ENCODE measurements at places on chromosomes 3 and 15.

DNA sequence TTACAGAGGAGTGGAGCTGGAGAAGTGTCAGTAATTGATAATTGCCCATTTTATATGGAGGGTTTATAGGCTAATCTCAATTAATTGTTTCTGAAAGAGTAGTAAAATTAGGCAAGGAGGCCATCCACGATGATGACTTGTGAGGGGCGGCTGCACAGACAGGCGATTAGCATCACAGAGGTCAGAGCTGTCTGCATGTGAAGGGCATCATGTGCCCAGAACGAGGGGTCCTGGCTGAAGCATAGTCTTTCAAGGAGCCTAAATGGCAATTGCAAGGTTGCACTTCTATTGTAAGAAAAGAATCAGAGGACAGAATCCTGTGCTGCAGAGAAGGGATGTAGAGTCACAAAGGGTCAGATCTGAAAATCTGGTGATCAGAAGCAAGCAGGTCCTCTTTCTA, 196.6 kb downstream of the EBLN2 start:
- no peak for DNase-seq

- DNase-seq, result no peak
Measured at GRCh38 chr15:83410532-83410931, 36.6 kb upstream of the SH3GL3 start.

DNA sequence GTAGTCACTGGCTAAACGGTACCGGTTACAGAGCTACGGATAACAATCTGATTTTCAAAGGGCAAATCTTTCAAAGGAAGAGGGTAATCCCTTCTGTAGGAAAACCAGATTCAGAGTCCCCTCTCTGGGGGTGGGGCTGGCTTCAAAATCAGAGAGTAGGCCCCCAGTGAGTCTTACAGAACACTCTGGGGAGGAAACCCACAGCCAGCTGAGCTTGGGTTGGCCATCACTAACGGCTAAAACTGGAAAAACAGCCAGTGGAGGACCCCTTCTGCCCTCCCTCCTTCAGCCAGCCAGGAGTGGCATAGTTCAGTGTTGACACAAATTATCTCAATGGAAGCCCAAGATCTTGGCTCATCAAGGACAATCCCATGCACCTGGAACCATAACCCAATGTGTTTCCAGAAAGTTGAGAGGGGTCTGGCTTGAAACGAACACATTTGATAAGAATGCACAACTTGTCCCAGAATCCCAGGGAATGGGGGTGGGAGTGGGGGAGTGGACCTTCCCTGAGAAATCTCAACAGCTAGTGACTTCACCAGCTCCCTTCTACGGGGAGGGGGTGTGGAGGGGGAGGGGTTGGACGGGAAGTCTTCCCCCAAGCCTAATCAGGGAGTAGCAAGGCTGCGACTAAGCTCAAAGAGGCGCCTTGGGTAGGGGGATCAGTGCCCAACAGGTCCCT, 1.0 kb downstream of the RASL12 start:
- DNase-seq, result no peak

DNA sequence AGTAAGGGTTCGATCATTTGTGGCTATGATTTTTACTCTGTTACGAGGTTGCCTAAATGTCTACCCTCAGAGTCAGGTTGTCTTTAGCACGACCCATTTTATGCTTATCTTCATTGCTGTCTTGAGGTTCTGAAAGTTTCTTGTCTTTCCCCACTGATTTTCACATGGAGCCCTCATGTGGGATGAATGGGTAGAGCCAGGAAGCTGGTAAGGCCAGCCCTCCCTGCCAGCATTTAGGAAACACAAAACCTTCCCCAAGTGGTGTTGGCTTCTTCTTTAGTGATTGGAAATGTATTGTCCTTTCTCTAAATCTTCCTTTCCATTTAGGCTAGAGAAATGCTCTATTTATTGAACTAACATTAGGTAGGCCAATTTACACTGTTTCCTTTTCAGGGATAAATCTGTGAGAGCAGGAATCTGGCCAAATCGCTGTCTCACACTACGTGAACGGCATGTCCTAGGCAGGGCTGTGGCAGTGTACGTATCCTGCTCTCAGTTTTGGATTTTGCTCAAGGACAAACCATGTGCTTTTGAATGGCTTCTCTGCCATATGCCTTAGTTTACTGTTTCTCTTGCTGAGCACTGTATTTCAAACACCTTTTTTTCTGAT, 43.7 kb downstream of the MYZAP start:
- DNase-seq, result no peak

DNA sequence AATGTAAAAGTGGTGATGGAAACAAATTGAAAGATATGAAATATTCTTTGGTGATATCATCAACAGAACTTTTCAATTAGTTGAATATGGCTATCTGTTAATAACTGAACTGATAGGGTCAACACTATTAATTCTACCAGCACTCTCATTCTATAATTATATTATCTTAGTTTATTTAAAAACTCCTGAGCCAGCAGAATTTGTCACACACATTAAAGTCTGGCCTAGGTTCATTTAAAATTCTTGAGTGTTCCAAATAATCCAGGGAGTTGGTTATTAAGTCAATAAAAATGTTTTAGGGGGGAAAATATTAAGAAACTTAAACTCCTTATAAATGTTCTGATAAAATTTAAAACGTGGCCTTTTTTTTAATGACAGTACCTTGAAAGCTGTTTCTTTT, 189.6 kb upstream of the GRM7 start:
- no peak for DNase-seq

- no peak for DNase-seq
Measured at GRCh38 chr15:80785335-80785734, 6.2 kb downstream of the CEMIP start.

GRCh38 chr15:61639491-61639890, 410.4 kb upstream of the RORA start:
- no peak for DNase-seq

- DNase-seq, result no peak
Measured at GRCh38 chr15:38781196-38781595, 216.6 kb upstream of the RASGRP1 start.

DNA sequence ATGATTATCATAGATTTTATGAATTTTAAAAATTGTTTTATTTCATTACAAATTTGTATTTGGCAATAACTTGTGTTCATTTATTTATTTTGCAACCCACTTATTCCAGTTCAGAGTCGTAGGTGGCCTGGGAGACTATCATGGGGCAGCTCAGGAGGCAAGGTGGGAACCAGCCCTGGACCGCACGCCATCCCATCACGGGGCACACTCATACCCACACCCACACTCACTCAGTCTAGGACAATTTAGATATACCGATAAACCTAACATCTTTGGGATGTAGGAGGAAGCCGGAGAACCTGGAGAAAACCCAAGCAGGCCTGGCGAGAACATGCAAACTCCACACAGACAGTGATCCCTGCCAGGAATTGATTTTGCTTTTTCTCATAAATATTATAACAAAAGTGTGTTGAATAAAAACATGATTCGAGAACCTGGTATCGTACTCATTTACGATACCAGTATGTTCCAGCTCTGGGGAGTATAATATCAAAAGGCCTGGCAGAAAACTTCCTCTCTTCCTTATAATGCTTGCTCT, 205.3 kb downstream of the NFKBIZ start:
- DNase-seq, result no peak

Measured in T1000 (cell line).